ENCODE measurements at places on chromosomes 2 and 18.

DNA sequence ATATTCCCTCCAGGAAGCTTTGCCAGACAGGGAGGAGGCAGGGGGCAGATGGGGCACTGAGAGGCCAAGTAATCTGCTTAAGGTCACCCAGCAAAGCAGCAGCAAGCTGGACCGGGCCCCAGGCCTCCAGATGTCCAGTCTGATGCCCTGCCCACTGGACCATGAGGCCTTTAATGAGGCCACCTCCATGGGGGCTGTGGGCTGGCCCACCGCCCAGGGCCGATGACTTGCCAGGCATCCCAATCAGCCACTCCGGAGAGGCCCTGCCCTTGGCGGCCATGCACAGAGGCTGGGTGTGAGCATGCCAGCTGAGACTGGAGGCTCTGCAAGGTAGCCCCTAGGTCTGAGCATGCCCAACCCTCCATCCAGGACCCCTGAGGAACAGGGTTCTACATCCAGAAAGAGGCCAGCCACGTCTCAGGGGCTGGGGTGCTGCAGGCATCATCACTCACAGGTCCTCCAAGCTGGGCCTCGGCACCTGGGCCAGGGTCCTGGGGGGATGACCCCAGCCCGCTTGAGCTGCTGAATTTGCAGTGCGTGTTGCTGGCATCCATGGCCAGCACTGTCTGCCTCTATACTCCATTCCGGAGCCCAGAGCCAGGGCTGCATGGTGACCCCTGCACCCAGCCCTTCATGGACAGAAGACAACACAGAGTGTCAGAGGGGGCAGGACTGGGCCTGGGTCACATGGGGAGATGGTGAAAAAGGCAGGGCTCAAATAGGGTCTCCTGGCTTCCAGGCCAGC is 164.2 kb downstream of the INHBB start:
- DNase-seq = no peak

GRCh38 chr18:58013241-58014211 is 30.5 kb upstream of the NEDD4L start:
- no peak for DNase-seq

DNA sequence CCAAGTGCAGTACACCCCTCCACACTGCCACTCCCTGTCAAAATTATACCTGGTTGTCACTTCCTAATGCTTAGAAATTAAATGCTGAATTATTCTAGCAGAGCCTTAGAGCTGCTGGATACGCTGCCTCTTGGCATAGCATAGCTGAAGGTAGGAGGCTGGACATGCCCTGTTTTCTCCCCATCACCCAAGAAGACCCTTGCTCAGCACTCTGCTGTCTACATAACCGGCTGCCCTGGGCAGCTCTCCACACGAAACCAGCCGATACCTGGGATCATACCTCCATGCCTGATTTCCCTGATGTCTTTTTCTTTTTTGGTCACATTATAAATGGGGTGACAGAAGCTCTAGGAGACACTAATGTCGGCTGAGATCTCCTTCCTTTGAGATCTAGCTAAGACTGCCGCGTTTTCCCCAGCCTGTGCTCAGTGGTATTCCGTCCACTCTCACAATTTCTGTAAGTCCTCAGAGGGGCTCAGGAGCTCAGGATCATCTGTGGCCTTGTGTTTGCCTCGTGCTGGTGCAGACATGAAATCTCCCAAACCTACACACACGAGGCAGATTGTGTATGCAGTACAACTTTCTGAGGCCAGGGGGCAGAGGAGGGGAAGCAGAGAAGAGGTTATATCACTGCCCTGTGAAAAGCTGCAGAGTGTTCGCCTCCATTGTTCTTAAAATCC is 13.5 kb upstream of the ZAP70 start:
- DNase-seq = peak; percentile 30

DNA sequence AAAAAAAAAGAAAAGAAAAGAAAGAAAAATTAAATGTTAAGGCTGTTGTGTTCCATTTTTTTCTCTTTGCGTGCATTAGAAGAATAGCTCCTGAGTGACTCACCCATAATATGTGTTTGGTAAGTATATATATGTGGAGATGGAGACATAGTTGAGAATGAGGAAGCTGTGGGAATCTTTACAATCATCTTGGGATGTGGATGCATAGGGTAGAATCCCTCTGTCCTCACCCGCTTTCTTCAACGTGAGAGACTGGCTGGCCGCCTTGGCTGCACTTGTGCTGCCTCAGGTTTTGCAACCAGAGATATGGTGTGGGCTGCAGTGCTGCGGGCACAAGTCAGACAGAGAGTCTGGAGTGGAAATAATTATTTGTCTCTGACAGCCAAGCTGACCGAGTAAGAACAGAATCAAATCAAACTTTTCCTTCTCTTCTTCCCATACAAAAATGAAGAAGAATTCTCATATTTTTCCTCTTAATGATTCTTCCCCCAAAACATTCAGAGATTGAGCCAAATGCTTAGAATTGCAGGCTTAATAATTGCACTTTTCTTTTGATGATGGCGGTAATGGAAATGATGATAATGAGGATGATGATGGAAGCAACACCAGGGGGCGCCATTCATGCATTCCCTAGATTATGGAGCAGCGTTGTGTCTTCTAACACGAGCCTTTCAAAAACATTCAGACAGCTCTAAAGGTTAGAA is 48.5 kb downstream of the SERPINB7 start:
- DNase-seq = no peak

DNA sequence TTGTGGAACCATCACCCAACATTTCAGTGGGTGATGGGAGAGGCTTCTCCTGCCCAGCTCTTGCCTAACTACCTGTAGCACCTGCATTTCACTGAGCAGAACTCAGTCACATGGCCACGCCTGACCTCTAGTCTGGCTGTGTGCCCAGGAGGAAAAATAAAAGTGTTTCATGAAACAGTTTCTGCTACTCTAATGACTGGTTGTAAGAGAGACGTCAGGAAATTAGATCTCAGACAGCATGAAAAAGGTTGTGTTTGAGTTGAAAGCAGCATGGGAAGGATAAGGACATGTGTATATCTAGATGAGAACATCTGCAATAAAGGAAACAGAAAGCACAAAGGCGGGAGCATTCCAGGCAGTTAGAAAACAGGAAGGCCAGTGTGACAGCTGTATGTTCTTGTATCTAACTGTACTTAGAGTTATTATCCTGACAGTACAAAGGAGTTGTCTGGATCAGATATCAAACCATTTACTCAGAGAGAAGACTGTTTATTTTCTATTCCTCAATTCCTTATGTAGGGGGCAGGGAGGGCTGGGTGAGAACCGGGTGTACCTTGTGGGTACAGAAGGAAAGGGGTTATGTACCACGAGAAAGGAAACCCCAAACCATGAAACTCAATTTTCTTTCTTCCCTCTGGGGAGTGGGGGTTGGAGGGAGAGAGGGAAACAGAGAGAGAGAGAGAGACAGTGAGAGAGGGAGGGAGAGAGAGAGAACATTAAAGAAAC is 307.4 kb upstream of the VWC2L start:
- peak; percentile 80 for DNase-seq

DNA sequence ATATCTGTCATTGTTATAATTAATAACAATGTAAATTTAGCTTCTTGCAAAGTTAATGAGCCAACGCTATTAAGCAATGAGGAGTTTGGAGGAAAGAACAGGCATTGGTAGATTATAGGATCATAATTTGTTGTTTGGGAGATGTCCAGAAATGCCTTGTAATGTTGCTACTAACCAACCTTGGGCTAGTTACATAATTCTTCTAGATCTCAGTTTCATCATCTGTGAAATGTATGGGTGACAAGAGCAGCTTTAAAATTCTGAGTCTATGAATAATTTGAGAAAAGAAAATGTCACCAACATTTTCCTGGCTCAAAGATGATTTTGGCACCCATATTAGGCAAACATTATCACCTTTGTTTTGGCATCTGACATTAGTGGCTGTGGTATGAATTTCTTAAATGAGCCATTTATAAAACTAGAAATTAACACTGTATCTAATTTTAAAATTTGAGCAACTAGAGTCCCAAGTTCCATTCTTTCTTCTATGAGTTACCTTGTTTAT is 2.9 kb downstream of the TMEM178A start:
- DNase-seq = no peak

DNA sequence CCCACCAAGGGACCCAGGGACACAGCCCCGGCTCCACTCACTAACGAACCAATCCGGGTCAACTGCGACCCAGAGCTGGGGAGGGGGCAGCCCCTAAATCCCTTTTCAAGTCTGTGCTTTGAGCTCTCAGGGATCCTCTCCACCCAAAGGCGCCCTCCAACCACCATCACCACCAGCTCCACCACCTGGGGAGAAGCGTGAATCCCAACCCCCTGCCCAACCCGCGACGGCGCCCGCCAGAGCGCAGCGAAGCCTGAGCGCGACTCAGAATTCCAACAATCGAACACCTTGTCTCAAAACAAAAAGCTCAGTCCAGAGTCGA is 497 bp downstream of the DSC3 start:
- DNase-seq = no peak

DNA sequence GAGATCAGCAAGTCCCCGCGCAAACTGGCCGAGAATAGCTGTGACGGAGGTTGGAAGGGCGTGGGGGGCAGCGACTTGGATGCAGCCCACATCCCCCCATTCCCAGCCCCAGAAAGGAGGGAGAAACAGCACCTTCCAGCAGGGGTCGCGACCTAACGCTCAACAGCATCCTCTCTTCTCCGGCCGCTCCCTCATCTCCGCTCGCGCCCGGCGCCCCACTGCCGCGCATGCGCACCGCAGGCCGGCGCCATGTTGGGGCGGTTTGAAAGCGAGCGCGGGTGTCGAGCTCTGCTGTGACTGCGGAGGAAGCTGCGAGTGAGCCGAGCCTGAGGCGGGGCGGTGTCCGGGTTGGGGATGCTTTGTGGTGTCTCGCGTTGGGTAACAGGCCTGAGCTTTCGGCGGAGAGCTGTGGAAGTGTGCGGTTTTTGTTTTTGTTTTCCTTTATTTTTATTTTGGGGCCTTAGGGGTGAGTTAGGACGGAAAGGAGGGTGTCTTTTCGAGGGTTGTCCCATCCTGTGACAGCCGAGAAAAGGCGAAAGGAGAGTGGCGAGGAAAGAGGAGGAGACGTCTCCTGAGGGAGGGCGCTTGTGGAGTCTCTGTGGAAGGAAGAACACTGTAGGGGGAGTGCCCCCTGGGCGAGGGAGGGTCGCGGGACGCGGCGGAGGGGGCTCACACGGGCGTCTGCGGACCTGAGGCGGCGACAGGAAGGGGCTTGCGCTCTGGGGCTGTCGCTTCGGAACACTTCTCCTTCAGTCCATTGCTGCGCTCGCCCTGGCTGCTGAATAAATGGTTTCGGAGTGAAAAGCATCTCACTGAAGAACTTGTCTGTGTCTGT is at the start of the genes C18orf54 and STARD6:
Gene C18orf54 (plus strand): TSS at position 247 of the 835 bp plus-strand sequence. CDS start 2,667 bp downstream, outside the sequence.
Gene STARD6 (minus strand): TSS at position 199 of the 835 bp plus-strand sequence. CDS start 3,285 bp downstream, outside the sequence.
- peak; percentile 32 for DNase-seq

GRCh38 chr2:196054631-196055030 is 14.0 kb downstream of the DNAH7 start:
- no peak for DNase-seq

DNA sequence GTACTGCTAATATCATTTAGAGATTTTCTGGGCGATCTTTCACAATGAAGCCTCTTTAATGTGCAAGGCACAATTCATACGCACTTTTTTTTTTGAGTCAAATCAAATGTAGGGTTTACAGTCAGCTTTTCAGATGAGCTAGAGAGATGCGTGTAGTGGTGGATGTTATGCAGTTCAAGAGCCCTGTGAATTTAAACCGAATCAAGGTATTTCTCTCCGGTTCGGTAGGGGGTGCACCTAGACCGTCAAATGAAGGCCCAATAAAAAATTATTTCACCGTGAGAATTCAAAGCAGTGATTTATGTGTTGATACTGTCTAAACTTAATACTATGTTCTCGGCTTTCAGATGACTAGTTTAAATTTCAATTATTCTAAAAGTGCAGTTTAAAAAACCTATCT is 1.1 kb downstream of the PTH2R start:
- peak; percentile 53 for DNase-seq

DNA sequence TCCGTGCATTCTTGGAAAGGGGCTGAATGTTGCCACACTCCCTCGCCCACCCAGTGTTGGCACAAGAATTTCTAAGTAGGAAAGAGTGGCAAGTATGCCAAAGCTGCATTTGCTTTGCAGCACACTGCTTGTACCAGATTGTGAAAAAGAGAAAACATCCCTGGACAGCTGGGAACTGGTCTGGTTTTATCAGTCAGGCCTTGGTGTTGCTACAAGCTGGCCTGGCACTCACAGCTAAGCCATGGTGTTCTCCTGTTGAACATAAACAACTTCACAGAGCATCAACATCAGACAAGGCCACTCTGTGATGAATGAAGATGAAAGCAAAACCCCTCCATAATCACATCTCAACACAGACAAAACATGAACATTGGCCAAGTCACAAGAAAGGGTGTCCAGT is 4.2 kb upstream of the TRABD2A start:
- no peak for DNase-seq

- no peak for DNase-seq
Measured at GRCh38 chr2:80007777-80008503, 296.6 kb downstream of the LRRTM1 start.

Measured in NCI-H2081 treated with DMSO at 0.1 percent for 48 hours (cell line).